Calu3 (cell line): ENCODE measurements at places on chromosomes 4 and X.

DNA sequence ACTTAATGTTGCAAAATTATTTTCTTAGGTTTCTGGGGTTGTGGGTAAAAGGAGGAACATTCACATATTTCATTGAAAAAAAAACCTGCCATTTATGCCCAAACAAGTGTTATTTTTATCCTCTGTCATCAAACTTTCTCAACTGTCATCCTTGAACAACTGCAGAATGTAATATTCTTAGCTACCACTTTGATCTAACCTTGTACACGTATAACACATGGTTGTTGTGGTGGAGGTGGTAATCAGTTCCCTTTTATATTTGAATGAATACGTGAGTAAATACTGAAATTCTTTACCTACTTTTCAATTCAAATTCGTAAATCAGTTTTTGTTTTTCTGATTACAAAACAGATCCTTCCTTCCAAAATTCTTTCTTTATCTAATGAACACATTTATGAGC, 3.8 kb upstream of the AMMECR1 start:
- H3K27me3 ChIP-seq = no peaks in the 10 kb centered on the region
- no peak overlapping the region for H3K27ac ChIP-seq
- no peak for DNase-seq
- H3K36me3 ChIP-seq = peaks cover 22% of the 10 kb centered on the region
- H3K4me3 ChIP-seq = no peak overlapping the region

DNA sequence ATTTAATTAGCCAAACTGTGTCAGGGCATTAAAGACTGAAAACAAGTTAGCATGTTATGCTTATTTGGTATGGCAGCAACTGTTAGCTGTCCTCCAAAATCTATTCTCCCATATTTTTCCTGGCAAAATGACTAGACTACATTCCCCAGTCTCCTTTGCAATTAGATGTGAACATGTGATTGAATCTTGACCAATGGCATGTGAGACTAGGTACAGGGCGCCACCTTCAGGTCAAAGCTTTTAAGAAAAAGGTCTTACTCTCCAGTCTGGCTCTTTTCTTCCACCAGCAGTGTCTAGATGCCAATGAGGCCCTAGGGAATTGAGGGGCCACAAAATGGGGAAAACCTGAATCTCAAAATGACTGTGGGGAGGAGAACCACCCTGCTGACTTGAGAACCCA, 408.2 kb downstream of the SMARCA1 start:
- H3K4me3 ChIP-seq = no peak overlapping the region
- peaks cover 9% of the 10 kb centered on the region for H3K4me1 ChIP-seq
- H3K36me3 ChIP-seq = no peaks in the 10 kb centered on the region
- peak; percentile 56 for DNase-seq
- H3K27me3 ChIP-seq = no peaks in the 10 kb centered on the region

DNA sequence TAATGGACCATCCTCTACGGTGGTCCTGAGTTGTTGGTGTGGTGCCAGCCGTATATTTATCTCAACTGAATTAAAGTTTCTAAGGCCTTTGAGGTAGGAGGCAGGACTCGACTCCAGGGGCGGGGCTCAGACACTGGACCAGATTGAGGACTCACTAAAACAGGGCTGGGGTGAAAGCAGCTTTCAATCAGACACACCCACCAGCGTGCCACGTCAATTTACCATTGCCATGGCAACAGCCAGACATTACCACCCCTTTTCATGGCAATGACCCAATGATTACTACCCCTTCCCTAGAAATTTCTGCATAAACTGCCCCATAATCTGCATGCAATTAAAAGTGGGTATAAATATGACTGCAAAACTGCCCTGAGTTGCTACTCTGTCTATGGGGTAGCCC, 6.7 kb upstream of the TLR1 start:
- no peak overlapping the region for H3K4me3 ChIP-seq
- DNase-seq = no peak
- no peak overlapping the region for H3K27ac ChIP-seq
- H3K4me1 ChIP-seq = no peaks in the 10 kb centered on the region

DNA sequence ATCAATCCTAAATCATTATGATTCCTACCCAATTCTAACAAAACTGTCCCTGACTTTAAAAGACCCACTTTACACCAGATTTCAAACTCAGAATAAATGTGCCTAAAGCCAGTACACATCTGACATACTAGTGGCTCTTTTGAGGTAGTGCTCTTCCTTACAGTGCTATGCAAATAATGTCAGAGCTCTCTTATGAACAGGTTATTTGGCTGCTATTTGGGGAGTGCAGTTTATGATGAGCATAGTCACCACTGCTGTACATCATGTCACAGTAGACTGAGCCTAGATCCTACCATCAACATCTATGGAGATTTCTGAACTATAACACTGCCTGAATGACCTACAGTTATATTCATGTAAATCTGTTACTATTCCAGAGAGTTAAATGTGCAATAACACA, 50.4 kb upstream of the PAGE5 start:
- H3K36me3 ChIP-seq = no peaks in the 10 kb centered on the region
- no peaks in the 10 kb centered on the region for H3K4me1 ChIP-seq
- H3K27ac ChIP-seq = no peak overlapping the region
- DNase-seq = no peak
- no peak overlapping the region for H3K4me3 ChIP-seq

GRCh38 chrX:14698790-14699189, 169.5 kb downstream of the GLRA2 start:
- no peak overlapping the region for H3K4me3 ChIP-seq
- no peaks in the 10 kb centered on the region for H3K27me3 ChIP-seq
- H3K27ac ChIP-seq = no peak overlapping the region
- H3K36me3 ChIP-seq = no peaks in the 10 kb centered on the region

DNA sequence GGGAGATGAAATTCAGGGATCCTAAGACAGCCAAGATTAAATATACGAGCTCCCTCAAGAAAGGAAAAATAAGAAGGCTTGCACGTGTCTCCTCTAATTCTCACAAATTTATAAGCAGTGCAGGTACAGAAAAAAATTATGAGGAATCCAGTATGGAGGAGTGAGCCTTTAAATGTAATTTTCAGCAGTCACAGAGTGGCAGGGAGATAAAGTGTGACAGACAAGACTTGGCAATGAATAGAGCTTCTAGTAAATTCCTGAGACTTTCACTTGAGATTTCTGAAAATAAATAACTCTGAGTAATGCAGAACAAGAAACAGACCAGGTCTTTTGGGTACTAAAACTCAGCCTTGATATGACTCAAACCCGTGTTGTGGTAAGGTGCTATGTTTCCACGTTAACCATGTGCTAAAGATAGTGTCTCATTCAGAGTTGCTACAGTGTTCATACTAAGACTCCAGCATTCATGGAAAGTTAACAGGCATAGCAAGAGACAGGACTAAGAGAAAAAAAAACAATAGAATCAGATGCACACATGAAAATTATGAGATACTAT, 119.8 kb downstream of the SPOCK3 start:
- DNase-seq = no peak
- H3K4me3 ChIP-seq = no peak overlapping the region
- H3K27ac ChIP-seq = no peak overlapping the region
- H3K4me1 ChIP-seq = no peaks in the 10 kb centered on the region

DNA sequence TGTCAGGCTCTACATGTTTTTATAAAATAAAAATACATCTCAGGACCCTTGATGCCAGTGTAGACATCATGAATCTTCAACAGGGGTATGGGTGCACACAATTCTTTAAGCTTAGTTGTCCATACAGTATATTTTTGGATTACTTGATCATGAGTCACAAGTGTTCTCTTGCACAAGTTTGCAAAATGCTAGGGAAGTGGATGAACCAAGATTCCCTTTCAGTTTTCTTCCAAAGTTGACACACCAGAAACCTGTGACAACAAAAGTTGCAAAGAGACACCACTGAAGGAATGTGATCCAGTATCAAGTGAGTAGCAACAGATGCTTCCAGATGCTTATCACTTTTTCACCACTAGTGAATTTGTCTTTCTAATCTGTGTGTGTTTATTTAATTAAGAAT, 1021.2 kb downstream of the PCDH7 start:
- no peaks in the 10 kb centered on the region for H3K4me1 ChIP-seq
- H3K27me3 ChIP-seq = no peaks in the 10 kb centered on the region
- no peak overlapping the region for H3K27ac ChIP-seq
- no peak for DNase-seq
- H3K4me3 ChIP-seq = no peak overlapping the region

DNA sequence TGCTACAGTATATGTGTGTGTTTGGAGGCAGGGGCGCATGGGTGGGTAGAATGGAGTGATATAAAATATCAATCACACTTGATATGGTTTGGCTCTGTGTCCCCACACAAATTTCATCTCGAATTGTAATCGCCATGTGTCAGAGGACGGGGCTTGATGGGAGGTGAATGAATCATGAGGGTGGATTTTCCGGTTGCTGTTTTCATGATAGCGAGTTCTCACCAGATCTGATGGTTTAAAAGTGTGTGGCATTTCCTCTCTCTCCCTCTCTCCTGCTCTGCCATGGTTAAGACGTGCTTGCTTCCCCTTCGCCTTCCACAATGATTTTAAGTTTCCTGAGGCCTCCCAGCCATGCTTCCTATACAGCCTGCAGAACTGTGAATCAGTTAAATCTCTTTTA, 14.8 kb downstream of the SOWAHB start:
- H3K4me1 ChIP-seq = no peaks in the 10 kb centered on the region
- H3K27ac ChIP-seq = no peak overlapping the region
- DNase-seq = no peak
- H3K4me3 ChIP-seq = no peak overlapping the region

GRCh38 chrX:99137488-99137887, 1272.6 kb downstream of the PCDH19 start:
- H3K36me3 ChIP-seq = no peaks in the 10 kb centered on the region
- DNase-seq = no peak
- H3K4me3 ChIP-seq = no peak overlapping the region
- no peaks in the 10 kb centered on the region for H3K27me3 ChIP-seq

DNA sequence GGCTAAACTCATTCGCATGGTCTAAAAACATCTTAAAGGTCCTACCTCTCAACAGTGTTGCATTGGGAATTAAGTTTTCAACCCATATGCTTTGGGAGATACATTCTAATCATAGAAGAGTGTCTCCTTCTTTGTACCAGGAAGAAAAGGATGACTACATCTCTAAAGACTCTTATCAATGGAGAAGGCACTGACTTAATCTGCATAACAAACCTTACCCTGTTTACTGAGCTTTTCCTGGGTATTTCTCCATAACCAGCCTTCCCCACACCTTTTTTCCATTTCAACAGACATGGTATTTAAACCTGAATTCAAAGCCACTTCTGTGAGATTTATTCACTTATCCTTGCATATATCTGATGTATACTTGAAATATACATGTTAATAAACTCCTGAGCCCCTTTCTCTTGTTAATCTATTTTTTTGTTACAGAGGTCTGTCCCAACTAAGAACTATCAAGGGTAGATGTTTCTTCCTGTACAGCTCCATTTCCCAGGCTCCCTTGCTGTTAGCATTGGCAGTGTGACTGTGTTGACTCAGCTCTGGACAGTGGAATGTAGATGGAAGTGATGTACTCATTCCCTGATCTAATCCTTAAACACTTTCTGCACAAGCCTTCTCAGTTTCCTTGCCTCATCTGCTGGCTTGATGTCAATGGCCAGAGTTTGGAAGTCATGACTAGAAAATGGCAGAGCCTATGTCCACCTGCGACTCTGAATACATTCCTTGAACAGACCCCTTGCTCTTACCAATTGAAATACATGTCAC, 148.9 kb upstream of the CPEB2 start:
- H3K27me3 ChIP-seq = no peaks in the 10 kb centered on the region
- peaks cover 7% of the 10 kb centered on the region for H3K36me3 ChIP-seq
- no peak overlapping the region for H3K4me3 ChIP-seq
- no peak overlapping the region for H3K27ac ChIP-seq

- H3K4me3 ChIP-seq = peak overlapping the region; percentile 86
- H3K27me3 ChIP-seq = no peaks in the 10 kb centered on the region
- peaks cover 16% of the 10 kb centered on the region for H3K36me3 ChIP-seq
- H3K4me1 ChIP-seq = no peaks in the 10 kb centered on the region
These were observed 23.4 kb downstream of the FAM156A start for GRCh38 chrX:52934704-52935469.

- no peaks in the 10 kb centered on the region for H3K4me1 ChIP-seq
- no peaks in the 10 kb centered on the region for H3K36me3 ChIP-seq
- no peaks in the 10 kb centered on the region for H3K27me3 ChIP-seq
- no peak overlapping the region for H3K27ac ChIP-seq
- DNase-seq = no peak
These were observed 627.4 kb upstream of the BOD1L1 start for GRCh38 chr4:14254926-14255325.

DNA sequence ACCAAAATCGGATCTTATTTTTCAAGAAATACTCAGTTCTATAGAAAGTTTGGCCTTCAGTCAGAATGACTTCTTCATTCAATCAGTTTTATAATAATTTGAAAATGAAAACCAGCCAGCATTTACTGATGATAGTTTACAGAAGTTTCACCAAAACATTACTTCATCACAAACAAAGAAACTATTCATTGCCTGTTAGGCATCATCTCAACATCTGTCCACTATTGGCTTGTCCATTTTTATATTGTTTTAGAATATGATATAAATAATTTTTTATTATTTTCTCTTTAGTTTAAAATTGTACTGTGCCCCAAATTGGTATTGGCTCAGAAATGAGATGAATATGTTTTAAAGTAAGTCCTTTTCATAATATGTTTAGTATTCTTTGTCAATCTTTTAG, 38.4 kb downstream of the FAT4 start:
- H3K4me3 ChIP-seq = no peak overlapping the region
- H3K27ac ChIP-seq = no peak overlapping the region
- no peaks in the 10 kb centered on the region for H3K36me3 ChIP-seq
- no peaks in the 10 kb centered on the region for H3K4me1 ChIP-seq
- H3K27me3 ChIP-seq = no peaks in the 10 kb centered on the region

DNA sequence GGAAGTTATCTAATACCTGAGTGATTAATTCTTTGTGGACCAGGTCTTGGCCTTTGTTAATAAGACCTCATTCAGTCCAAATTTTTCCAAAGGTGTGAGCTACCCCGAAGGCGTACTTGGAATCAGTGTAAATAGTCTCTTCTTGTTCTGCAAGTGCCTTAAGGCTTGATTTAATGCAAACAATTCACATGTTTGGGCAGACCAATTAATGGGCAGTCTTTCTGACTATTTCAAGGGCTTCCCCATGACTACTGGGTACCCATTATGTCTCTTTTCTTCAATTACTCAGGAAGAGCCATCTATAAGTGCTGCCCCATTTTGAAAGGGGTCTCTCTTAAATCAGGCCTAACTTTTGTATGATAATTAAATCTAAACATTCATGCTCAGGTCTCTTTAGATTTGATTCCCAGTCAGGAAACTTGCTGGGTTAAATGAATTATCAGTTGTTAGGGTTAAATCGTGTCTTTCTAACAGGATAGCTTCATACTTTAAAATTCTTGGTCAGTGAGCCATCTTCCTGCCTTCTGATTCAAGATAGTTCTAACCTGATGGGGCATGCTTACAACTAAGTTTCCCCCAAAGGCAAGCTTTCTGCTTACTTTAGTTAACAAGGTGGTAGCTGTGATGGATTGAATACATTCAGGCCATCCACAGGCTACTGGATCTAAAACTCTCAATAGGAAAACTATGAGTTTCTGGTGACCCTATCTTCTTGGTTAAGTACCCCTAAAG, 179.6 kb downstream of the CCNG2 start:
- H3K36me3 ChIP-seq = no peaks in the 10 kb centered on the region
- no peaks in the 10 kb centered on the region for H3K27me3 ChIP-seq
- H3K4me1 ChIP-seq = no peaks in the 10 kb centered on the region
- H3K4me3 ChIP-seq = no peak overlapping the region
